ENCODE measurements at places on chromosomes 3 and 15.
A peak's percentile ranks its signal among the peaks of the same experiment; 100 is the strongest.

GRCh38 chr3:14837878-14838258 lies 19.1 kb downstream of the FGD5 start:
- H3K4me1 ChIP-seq: peaks cover 62% of the 10 kb centered on the region
- H3K27me3 ChIP-seq: no peaks in the 10 kb centered on the region
- no peaks in the 10 kb centered on the region for H3K36me3 ChIP-seq
- H3K27ac ChIP-seq: peak overlapping the region; percentile 49
- no peak for DNase-seq

GRCh38 chr3:174957551-174958001 lies 98.4 kb downstream of the NAALADL2 start:
- H3K4me3 ChIP-seq: no peak overlapping the region
- no peak for DNase-seq
- no peak overlapping the region for H3K27ac ChIP-seq
- H3K4me1 ChIP-seq: peaks cover 23% of the 10 kb centered on the region

DNA sequence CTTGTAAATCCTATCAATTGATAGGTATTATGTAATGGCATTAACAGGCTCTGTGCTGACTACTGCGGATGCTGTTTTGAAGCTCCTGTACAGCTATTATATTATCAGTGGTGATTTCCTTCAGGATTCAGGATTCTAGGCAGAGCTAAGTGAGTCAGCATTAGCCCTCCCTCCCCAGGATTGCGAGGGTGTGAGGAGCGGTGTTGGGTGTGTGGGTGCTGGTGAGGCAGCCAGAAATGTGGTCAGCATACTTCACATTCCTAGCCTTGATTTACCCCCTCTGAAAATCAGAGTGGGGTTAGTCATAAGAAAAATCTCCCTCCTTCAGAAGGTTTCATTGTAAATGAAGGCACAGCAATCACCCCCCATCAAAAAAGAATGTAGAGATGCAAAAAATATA lies 72.5 kb downstream of the SNTN start:
- H3K4me3 ChIP-seq: no peak overlapping the region
- no peaks in the 10 kb centered on the region for H3K4me1 ChIP-seq
- H3K27ac ChIP-seq: no peak overlapping the region
- DNase-seq: no peak

GRCh38 chr3:94070341-94070911 lies 7.6 kb downstream of the NSUN3 start:
- peaks cover 8% of the 10 kb centered on the region for H3K4me1 ChIP-seq
- H3K36me3 ChIP-seq: no peaks in the 10 kb centered on the region
- no peak for DNase-seq
- H3K4me3 ChIP-seq: no peak overlapping the region

DNA sequence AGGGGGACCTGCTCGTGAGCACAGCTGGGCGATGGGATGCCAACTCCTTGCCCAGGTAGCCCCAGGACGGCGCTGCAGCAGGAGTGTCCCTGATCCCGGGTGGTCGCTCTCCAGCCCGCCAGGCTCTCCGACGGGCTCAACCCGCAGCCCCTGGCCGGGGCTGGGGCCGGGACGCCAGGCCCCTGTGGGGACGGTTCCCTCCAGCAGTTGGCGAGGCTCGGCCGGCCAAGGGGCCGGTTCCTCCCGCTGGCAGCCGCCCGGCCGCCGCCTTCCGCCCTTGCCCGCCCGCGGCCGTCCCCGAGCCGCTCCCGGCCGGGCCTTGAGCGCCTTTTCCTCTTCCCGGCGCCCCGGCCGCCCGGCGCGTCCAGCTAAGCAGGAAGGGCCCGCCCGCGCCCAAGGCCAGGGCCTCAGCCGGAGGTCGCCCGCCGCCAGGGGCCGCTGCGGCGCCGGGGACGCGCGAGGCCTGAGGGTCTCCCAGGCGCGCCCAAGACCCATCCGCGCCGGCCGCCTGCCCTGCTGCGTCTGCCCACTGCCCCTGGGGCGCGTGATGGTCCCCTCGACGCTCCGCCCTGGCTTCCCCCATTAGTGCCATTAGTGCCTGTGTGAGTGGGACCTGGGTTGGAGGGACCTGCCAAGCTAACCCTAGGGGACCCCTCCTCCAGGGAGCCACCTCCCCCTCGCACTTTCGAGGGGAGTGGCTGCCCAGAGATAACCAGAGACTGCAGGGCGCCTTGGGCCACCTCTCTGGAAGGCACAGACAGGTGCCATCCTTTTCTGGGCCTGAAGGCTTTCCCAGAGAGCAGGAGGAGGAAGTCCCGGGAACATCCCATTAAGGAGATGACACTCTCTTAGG lies 106.4 kb downstream of the FBLN2 start:
- peak overlapping the region; percentile 18 for H3K4me3 ChIP-seq
- no peaks in the 10 kb centered on the region for H3K4me1 ChIP-seq
- H3K36me3 ChIP-seq: no peaks in the 10 kb centered on the region
- no peaks in the 10 kb centered on the region for H3K27me3 ChIP-seq

- H3K27me3 ChIP-seq: no peaks in the 10 kb centered on the region
- no peaks in the 10 kb centered on the region for H3K4me1 ChIP-seq
- no peak for DNase-seq
- H3K27ac ChIP-seq: no peak overlapping the region
- peaks cover 8% of the 10 kb centered on the region for H3K36me3 ChIP-seq
Observed at GRCh38 chr3:188869628-188870027, 302.1 kb upstream of the TPRG1 start.

DNA sequence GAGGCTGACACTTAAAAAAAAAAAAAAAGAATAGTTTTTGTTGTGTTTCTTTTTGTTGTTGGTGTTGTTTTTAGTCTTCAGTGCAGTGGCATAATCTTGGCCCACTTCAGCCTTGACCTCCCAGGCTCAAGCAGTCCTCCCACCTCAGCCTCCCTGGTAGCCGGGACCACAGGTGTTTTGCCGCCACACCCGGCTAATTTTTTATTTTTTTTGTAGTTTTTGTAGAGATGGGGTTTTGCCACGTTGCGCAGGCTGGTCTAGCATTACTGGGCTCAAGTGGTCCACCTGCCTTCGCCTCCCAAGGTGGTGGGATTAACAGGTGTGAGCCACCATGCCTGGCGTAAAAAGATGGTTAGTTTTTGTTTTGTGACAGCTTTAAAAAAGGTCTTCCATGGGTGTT lies 30.1 kb downstream of the IGF1R start:
- no peaks in the 10 kb centered on the region for H3K27me3 ChIP-seq
- no peak overlapping the region for H3K27ac ChIP-seq
- no peaks in the 10 kb centered on the region for H3K36me3 ChIP-seq

- no peaks in the 10 kb centered on the region for H3K36me3 ChIP-seq
- no peak overlapping the region for H3K4me3 ChIP-seq
- H3K4me1 ChIP-seq: peaks cover 15% of the 10 kb centered on the region
- H3K27me3 ChIP-seq: no peaks in the 10 kb centered on the region
- no peak overlapping the region for H3K27ac ChIP-seq
Observed at GRCh38 chr3:194738254-194739093, 52.8 kb downstream of the FAM43A start.

- no peaks in the 10 kb centered on the region for H3K4me1 ChIP-seq
- no peaks in the 10 kb centered on the region for H3K27me3 ChIP-seq
- H3K4me3 ChIP-seq: no peak overlapping the region
- H3K27ac ChIP-seq: no peak overlapping the region
- H3K36me3 ChIP-seq: no peaks in the 10 kb centered on the region
Observed at GRCh38 chr3:112930771-112931170, 44.1 kb downstream of the CD200R1 start.

- H3K36me3 ChIP-seq: no peaks in the 10 kb centered on the region
- no peak for DNase-seq
- no peaks in the 10 kb centered on the region for H3K4me1 ChIP-seq
- no peak overlapping the region for H3K4me3 ChIP-seq
Observed at GRCh38 chr3:128714887-128715491, 11.0 kb upstream of the RAB7A start.

DNA sequence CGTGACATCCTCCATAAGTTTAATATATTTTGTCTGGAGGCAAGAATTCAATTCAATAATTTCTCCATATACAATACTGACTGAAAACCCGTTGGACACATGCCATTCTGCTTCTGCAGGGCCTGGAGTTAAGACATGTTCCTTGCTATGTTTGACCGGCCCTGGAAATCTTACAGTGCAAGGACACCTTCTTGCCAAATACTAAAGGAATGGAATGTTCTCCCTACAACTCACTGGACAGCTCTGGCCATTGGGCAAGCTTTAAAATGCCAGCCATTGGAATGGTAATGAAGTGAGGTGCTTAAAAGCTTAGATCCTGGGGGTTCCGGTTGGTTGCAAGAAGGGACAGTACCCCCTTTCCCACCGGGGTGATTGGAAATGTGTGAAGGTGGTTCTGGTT lies 329.8 kb upstream of the PROK2 start:
- no peaks in the 10 kb centered on the region for H3K4me1 ChIP-seq
- no peak for DNase-seq
- no peaks in the 10 kb centered on the region for H3K36me3 ChIP-seq
- no peaks in the 10 kb centered on the region for H3K27me3 ChIP-seq
- H3K4me3 ChIP-seq: no peak overlapping the region

DNA sequence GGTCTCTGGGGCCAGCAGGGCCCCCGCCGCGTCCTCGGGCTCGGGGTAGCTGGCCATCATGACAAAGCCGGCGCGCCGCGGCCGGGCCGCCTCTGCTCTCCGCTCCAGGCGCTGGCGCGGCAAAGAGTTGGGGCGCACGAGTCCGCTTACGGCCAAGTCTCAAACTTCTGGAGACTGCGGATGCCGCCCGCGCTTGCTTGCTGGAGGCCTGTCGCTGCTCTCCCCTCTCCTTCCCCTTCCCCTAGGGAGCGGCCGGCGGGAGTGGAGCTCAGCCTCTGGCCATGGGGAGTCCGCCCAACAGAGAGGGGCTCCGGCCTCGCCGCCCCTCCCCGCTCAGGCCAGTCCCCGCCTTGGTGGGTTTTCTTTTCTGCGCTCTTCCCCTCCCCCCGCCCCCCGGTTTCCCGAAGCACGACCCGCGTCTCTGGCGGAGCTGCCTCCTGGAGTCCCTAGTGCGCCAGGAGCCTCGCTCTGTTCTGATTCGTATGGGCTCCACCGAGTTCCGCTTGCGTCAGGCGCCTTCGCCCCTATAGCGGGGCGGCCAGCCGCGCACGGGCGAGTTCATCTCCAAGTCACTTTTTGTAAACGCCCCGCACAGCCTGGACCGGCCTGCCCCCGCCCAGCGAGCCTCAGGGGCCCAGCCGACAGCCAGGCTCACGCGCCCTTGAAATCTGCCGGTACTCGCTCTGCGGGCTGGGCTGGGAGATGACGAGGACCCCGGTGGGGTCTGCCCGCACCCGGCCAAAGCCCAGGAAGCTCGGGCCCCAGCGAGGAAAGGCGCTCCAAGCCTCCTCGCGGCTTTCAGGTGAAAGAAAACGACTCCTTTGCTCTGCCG lies at the start of the genes FOXL2 and FOXL2NB:
Gene FOXL2 (minus strand): TSS at position 475 of the 832 bp plus-strand sequence. CDS start 415 bp downstream, at position 60.
Gene FOXL2NB (plus strand): TSS at position 555 of the 832 bp plus-strand sequence. CDS start 148 bp downstream, at position 703.
- H3K4me3 ChIP-seq: peak within 1 kb of the TSS; percentile 59
- DNase-seq: no peak
- peaks cover 43% of the 10 kb centered on the region for H3K4me1 ChIP-seq
- H3K27ac ChIP-seq: peak within 1 kb of the TSS; percentile 66
- H3K27me3 ChIP-seq: peaks cover 11% of the 10 kb centered on the region

GRCh38 chr3:44396200-44397171 lies 57.9 kb downstream of the TCAIM start:
- no peaks in the 10 kb centered on the region for H3K4me1 ChIP-seq
- no peaks in the 10 kb centered on the region for H3K27me3 ChIP-seq
- DNase-seq: no peak
- H3K4me3 ChIP-seq: no peak overlapping the region
- H3K36me3 ChIP-seq: peaks cover 8% of the 10 kb centered on the region
